ENCODE measurements at places on chromosomes 4 and X.

DNA sequence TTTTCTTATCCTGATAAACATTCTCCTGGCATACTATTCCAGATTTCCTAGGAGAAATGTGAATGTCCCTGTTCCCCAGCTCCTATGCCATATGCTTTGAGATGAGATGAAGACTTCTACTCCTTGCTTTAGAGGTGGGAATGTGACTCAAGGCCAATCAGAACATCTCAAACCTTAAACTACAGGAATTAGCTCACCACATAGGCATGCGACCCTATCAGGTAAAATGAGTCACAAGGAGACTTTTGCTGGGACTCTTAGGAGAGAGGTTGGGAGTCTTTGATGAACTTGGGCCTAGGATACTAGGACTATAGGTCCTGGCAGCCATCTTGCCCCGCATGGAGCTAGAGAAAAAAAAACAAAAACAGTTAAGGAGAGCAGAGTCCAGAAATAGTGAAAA, 5.8 kb upstream of the USO1 start:
- no peak for DNase-seq

DNA sequence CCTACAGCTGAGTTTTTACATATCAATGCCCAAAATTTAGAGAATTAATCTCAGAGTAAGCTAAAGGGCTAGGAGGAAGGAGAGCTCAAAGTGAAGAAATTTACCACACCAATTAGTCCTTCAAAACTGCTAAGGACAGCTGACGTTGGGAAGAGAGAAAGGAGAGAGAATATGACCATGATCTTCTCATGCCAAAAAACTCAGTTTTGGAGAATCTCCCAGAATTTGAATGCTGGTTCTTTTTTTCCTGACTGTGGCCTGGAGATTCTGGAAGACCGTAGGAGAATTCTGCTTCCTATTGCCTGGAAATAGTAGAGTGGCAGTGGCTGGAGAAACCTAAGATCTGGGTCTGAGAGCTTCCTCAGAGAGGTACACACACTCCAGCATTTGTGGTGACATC, 834.4 kb upstream of the SLIT2 start:
- no peak for DNase-seq

- no peak for DNase-seq
Measured at GRCh38 chr4:25632135-25632534, 23.5 kb upstream of the SLC34A2 start.

GRCh38 chr4:159401226-159401712, 298.4 kb downstream of the RAPGEF2 start:
- no peak for DNase-seq

- no peak for DNase-seq
Measured at GRCh38 chrX:150694738-150695410, 1.7 kb downstream of the MTMR1 start.

GRCh38 chrX:110119480-110119879, 116.6 kb downstream of the TMEM164 start:
- DNase-seq, result no peak

DNA sequence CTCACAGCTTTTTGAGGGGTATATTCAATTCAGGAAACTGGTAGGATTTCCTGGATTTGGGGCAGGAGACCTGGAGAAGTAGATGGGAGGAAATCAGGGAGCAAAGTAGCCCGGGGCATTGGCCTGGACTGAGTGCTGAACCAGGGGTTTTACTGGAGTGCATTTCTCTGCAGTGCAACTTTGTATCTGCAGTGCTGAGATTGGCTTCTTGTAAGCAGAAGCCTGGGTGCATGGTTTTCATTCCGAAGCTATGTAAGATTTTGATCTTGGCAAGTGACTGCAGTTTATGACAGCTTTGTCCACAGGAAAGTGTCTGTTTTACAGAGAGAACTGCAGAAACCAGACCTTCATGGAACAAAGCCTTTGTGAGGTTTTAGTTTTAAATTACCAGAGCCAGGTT, 158.3 kb downstream of the SPCS3 start:
- DNase-seq, result no peak

GRCh38 chr4:94621491-94622080, 136.2 kb upstream of the BMPR1B start:
- peak; percentile 22 for DNase-seq
